ENCODE measurements at places on chromosomes 4 and X.

DNA sequence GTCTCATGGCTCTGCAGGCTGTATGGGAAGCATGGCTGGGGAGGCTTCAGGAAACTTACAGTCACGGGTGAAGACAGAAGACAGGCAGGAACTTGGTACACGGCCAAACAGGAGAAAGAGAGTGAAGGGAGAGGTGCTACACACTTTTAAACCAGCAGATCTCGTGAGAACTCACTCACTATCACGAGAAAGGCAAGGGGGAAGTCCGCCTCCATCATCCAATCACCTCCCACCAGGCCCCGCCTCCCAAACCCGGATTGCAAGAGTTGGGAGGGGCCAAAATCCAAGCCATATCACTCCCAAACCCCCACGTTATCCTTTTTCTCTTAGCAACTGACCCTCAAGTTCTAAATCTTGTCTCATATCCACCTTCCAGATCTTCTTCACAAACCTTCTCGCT lies 1710.5 kb upstream of the TENM3 start:
- H3K27me3 ChIP-seq: no peaks in the 10 kb centered on the region
- no peaks in the 10 kb centered on the region for H3K4me1 ChIP-seq
- H3K36me3 ChIP-seq: no peaks in the 10 kb centered on the region
- H3K27ac ChIP-seq: no peak overlapping the region
- no peak for DNase-seq
- H3K4me3 ChIP-seq: no peak overlapping the region

DNA sequence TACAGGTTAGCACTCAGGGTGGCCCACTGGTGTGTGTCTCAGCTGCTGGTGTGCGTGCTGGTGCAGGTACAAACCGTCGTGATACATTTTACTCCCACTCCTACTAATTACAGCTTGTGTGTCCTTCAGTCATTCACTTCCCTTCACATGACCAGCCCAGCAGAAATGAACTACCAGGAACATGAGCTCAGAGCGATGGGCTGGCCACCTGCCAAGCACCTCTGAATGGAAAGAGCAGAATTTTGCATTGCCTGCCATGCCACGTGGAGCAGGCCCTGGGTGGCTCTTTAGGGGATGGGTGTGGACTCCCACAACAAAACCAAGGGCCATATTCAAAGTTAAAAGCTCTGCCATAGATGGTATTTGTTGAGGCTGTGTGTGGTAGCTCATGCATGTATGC lies 58.9 kb upstream of the PGM2 start:
- peak; percentile 44 for DNase-seq
- no peak overlapping the region for H3K4me3 ChIP-seq
- H3K4me1 ChIP-seq: peaks cover 2% of the 10 kb centered on the region
- peaks cover 10% of the 10 kb centered on the region for H3K27me3 ChIP-seq
- H3K27ac ChIP-seq: no peak overlapping the region

- no peaks in the 10 kb centered on the region for H3K36me3 ChIP-seq
- H3K4me1 ChIP-seq: no peaks in the 10 kb centered on the region
- no peak overlapping the region for H3K27ac ChIP-seq
- no peak overlapping the region for H3K4me3 ChIP-seq
- no peak for DNase-seq
- peaks cover 14% of the 10 kb centered on the region for H3K27me3 ChIP-seq
Measured at GRCh38 chr4:151788021-151788420, 27.2 kb upstream of the GATB start.

DNA sequence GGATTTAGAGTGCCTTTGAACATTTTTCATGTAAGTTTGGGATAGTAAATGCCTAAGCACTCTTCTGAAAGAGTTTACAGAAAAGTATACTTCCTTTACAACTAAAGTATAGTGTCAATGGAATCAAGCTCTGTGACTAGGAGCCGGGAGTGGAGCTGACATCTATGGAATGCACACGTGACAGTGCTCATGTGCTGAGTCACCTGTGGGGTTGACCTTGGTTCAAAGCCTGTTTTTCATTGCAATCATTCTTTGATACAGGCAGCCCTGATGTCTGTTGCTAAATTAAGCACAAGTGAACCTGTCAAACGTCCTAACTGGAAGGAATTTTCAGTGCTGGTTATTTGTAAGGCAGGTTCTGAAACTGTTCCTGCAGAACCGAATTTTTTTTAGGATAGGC lies 82.5 kb downstream of the GPAT3 start:
- peak overlapping the region; percentile 26 for H3K27ac ChIP-seq
- no peak overlapping the region for H3K4me3 ChIP-seq
- peaks cover 4% of the 10 kb centered on the region for H3K4me1 ChIP-seq
- peak; percentile 85 for DNase-seq
- H3K36me3 ChIP-seq: no peaks in the 10 kb centered on the region
- H3K27me3 ChIP-seq: no peaks in the 10 kb centered on the region

GRCh38 chr4:118883861-118884260 lies 4.8 kb upstream of the SYNPO2 start:
- H3K4me3 ChIP-seq: no peak overlapping the region
- H3K4me1 ChIP-seq: no peaks in the 10 kb centered on the region
- no peak overlapping the region for H3K27ac ChIP-seq
- DNase-seq: no peak
- H3K27me3 ChIP-seq: no peaks in the 10 kb centered on the region
- no peaks in the 10 kb centered on the region for H3K36me3 ChIP-seq

- no peaks in the 10 kb centered on the region for H3K36me3 ChIP-seq
- no peak overlapping the region for H3K4me3 ChIP-seq
- H3K27ac ChIP-seq: no peak overlapping the region
- DNase-seq: no peak
- H3K4me1 ChIP-seq: peaks cover 22% of the 10 kb centered on the region
Measured at GRCh38 chr4:10035130-10035529, 13.8 kb upstream of the SLC2A9 start.

DNA sequence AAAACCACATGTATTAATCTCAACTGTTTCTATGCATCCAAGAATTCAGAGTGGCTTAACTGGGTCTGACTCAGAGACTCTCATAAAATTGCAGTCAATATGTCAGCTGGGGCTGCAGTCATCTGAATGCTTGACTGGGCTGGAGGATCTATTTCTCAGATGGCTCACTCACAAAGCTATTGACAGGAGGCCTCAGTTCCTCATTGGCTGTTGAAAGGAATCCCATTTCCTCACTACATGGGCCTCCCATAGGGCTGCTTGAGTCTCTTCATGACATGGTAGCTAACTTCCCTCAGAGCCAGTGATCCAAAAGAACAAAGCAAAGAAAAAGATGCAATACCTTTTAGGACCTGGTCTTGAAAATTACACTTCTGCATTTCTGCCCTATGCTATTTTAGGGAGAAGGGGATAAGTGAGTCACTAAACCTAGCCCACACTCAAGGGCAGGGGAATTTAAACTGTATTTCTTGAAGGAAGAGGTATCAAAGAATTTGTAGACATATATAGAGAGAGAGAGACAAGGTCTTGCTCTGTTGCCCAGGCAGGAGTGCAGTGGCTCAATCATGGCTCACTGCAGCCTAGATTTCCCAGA lies 9.8 kb downstream of the SCFD2 start:
- no peaks in the 10 kb centered on the region for H3K4me1 ChIP-seq
- H3K27ac ChIP-seq: no peak overlapping the region
- H3K4me3 ChIP-seq: no peak overlapping the region
- no peak for DNase-seq
- H3K27me3 ChIP-seq: no peaks in the 10 kb centered on the region
- peaks cover 4% of the 10 kb centered on the region for H3K36me3 ChIP-seq

DNA sequence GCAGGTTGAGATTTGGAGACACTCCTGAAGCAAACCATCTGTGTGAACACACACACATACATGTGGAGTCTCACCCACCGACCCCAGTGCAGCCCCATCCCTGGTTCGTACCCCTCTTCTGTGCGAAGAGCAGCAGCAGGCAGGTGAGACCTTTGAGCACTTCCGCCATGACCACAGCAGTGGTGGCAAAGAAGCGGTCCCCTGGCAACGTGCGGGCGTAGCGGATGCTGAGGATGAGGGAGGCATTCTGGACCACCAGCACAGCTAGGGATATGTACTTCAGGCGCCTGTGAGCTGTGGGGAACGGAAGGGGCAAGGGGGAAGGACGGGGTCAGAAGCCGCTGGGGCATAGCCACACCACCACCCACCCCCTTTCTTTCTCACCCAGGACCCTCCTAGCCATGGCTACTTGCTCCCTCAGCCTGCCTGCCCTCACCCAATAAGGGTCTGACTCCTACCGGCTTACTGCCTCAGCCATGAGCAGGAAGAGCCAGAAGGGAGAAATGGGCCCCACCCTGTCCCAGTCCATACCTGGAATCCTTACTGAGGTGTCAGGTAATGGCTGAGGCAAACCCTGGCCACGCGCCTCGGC lies 1.6 kb downstream of the SLC35A2 start:
- no peaks in the 10 kb centered on the region for H3K27me3 ChIP-seq
- no peak for DNase-seq
- H3K4me3 ChIP-seq: no peak overlapping the region

GRCh38 chr4:176642472-176642871 lies 150.2 kb downstream of the VEGFC start:
- DNase-seq: no peak
- no peak overlapping the region for H3K27ac ChIP-seq
- H3K27me3 ChIP-seq: no peaks in the 10 kb centered on the region
- no peaks in the 10 kb centered on the region for H3K4me1 ChIP-seq
- no peaks in the 10 kb centered on the region for H3K36me3 ChIP-seq

DNA sequence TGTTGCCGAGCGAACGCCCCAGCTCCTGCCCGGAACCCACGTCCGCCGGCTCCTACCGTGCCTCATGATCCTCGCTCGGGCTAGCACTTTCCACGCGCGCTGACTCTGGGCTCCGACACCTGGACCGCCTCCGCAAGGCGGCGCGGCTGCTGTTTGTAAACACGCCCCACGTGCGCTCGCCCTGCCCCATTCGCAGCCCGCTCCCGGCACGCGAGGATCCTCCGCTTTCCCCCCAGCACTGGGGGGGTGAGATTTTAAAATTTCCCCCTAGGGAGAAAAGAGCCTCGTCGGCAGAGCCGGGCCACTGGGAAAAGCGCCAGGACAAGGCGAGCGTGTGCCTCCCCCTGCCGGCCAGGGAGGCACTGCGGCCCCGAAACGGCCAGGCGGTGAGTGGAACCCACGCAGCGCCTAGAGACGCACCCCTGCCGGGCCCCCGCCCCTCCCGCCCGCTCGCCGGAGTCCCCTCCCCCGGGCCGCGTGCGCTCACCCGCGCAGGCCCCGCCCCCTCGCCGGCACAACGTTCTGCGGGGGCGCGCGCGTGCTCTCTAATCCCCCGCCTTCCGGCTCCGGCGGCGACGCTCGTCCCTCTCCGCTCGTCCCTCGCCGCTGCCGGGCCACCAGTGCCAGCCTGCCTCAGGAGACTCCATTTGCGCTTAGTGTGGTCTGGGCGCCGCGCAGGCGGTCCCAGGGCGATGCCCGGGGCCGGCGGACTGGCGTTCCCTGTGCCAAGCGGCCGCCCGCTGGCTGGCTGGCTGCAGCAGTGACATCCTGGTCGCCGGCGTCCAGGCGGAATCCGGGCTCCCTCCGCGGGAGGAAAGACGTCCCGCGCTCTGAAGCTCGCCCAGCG lies at the start of gene TIGD2:
TSS of gene TIGD2 (plus strand) at position 548 of the 847 bp plus-strand sequence. CDS start 1,442 bp downstream, outside the sequence.
- peak within 1 kb of the TSS; percentile 89 for H3K27ac ChIP-seq
- H3K4me3 ChIP-seq: peak within 1 kb of the TSS; percentile 94
- H3K4me1 ChIP-seq: 0 out of 2 replicates have a peak, but pooled peaks cover 2% of the 10 kb centered on the region
- peaks cover 3% of the 10 kb centered on the region for H3K36me3 ChIP-seq

DNA sequence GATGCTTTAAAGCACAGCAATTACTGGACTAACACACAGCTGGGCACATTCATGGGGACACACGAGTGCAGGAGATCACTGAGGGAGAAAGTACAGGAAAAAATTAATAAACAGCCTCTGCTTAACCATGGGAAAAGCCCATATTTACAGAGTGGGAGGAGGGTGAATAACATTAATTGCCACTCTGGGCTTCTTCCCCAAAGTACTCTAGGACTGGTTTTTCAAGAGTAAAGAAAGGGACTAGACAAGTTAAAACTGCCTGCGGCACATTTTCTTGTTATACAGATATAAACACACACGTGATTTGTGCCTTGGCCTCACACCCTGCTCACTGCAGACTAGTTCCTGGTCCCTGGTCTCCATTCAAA lies 179.7 kb upstream of the TET2 start:
- no peak overlapping the region for H3K4me3 ChIP-seq
- no peak overlapping the region for H3K27ac ChIP-seq
- no peaks in the 10 kb centered on the region for H3K27me3 ChIP-seq
- no peaks in the 10 kb centered on the region for H3K4me1 ChIP-seq
- no peaks in the 10 kb centered on the region for H3K36me3 ChIP-seq

- H3K27me3 ChIP-seq: no peaks in the 10 kb centered on the region
- no peaks in the 10 kb centered on the region for H3K4me1 ChIP-seq
- H3K36me3 ChIP-seq: peaks cover 24% of the 10 kb centered on the region
- peak; percentile 94 for DNase-seq
- H3K27ac ChIP-seq: no peak overlapping the region
Measured at GRCh38 chr4:183449193-183449882, 4.9 kb downstream of the CDKN2AIP start.

GRCh38 chr4:135744928-135745327 lies 1543.3 kb upstream of the PABPC4L start:
- no peak for DNase-seq
- no peaks in the 10 kb centered on the region for H3K36me3 ChIP-seq
- no peaks in the 10 kb centered on the region for H3K4me1 ChIP-seq

DNA sequence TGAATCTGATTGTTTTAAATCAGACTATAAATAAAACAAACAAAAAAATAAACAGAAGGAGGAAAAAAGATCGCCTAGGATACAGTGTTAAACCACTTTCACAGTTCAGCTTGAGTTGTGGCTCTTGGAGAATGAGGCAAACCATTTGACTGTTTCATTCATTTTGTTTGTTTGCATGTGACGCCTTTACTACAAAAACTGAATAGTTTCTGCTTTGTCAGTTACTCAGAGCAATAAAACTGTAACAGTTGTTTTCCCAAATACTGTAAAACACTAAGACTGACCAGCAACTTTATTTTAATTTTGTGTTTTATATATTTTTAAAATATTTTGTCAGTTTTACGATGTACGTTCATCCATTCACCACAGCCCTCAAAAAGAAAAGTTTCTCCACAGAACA lies 214.5 kb downstream of the FBXW7 start:
- peaks cover 7% of the 10 kb centered on the region for H3K36me3 ChIP-seq
- no peak overlapping the region for H3K4me3 ChIP-seq
- no peak for DNase-seq
- H3K27ac ChIP-seq: no peak overlapping the region

DNA sequence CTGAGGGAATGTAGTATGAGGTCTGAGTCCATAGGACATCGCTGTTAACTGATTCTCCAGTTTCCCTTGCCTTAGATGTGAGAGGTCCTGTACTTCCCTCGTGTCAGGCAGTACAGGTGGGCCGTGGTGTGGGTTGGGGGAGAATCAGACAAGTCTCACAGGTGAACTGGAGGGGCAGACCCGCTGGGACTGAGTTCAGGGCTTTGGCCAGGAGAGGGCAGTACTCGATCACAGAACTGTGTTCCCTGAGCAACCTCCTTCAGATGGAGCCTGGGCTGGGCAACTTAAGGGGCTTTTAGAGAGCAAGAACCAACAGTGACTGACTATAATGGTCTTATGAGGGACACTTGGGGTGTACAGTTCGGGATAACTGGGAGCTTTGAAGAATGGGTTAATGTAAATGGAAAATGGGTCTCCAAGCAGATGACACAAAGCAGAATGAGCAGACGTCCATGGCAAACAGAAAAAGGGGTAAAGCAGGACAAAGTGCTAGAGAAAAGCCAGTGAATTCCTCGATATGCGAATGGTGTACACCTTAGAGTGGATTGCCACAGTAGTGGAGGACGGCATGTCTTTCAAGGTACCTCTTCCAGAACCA lies 83.6 kb downstream of the CCNG2 start:
- peaks cover 40% of the 10 kb centered on the region for H3K27me3 ChIP-seq
- peak; percentile 49 for DNase-seq
- no peaks in the 10 kb centered on the region for H3K36me3 ChIP-seq

- H3K4me3 ChIP-seq: no peak overlapping the region
- no peak overlapping the region for H3K27ac ChIP-seq
- H3K27me3 ChIP-seq: no peaks in the 10 kb centered on the region
- no peaks in the 10 kb centered on the region for H3K4me1 ChIP-seq
Measured at GRCh38 chr4:164725066-164725465, 28.9 kb upstream of the SMIM31 start.
